ENCODE measurements at places on chromosomes 5 and 9.

DNA sequence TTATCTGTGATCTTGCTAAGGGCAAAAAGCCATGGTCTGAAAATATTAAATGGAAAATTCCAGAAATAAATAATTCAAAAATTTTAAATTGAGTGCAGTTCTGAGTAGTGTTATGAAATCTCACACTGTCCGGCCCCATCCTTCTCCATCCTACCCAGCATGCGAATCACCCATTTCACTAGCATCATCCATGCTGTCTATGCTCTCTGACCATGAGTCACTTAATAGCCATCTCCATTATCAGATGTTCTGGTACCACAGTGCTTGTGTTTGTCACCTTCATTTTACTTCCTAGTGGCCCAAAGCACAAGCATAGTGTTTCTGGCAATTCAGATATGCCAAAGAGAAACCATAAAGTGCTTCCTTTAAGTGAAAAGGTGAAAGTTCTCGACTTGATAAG lies 63.3 kb upstream of the SMC5 start:
- no peak for DNase-seq

DNA sequence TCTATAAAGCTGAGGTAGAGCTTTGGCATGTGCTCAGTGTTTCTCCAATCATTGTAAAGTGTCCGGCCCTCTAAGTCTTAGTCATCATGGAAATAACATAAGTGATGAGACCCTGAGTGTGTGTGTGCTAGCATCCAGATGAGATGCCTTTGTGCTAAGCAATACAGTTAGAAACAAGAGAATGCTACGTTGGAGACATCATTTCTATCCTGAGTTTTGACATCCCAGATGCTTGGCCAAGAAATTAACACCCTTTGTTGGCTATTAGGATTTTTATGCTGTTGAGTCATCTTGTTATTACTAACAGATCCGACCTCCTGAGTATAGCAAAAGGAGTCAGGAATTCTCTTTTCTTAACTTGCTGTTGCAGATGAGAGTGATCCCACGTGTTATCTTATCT lies 508.0 kb downstream of the GADD45G start:
- DNase-seq, result no peak

- no peak for DNase-seq
Observed at GRCh38 chr9:35962126-35962906, 4.4 kb upstream of the OR2S2 start.

- no peak for DNase-seq
Observed at GRCh38 chr5:139196296-139196956, 1.7 kb downstream of the SIL1 start.

DNA sequence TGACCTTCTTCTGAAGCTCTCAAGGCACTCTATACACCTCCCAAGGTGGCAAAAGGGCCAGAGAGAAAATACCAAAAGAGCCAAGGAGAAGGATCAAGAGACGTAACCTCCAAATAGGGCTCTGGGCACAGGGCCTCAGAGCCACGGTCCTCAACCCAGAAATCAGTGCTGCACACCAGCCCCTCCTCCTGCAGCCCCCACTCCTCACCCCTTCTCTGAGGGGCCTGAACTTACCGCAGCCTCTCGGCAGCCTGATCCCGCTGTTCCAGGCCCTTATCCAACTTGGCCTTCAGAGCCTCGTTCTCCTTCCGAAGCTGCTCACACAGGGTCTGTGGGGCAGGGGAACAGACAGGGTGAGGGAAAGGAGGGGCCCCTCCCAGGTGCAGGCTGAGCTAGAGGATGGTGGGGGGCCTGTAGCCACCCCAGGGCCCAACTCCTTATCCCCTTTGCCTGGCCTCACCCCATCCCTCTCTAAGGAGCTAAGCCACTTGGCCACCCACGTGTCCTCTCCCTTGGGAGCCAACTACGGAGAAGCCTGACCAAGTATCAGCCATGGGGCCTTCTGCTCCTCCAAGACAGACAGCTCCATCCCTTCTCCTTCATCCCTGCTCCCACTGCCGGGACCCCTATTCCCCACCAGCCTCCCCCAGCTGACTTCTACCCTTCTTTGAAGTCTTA lies 28.8 kb downstream of the TNIP1 start:
- DNase-seq, result no peak

Measured in D341Med (cell line).